Left lobe of liver (tissue), 2 donors: ENCODE measurements at places on chromosomes 6 and 20.

- DNase-seq, result no peak
Measured at GRCh38 chr20:44471481-44471882, 4.2 kb upstream of the TTPAL start.

GRCh38 chr6:38213251-38213658 lies 393.7 kb downstream of the ZFAND3 start:
- no peak for DNase-seq

DNA sequence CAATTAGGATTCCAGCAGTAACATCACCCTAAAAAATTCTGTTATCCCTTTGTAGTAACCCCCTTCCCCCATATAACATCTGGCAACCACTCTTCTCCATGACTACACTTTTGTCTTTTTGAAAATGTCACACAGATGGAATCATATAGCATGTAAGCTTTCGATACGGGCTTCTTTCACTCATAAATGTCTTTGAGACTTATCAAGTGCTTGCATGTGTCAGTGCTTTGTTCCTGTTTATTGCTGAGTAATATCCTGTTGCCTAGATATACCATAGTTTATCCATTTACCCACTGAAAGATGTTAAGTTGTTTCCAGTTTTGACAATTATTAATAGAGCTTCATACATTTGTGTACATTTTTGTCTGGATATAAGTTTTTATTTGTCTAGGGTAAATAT lies 10.4 kb upstream of the SNPH start:
- no peak for DNase-seq

GRCh38 chr6:100381111-100381510 lies 83.6 kb downstream of the SIM1 start:
- DNase-seq, result no peak

- no peak for DNase-seq
Measured at GRCh38 chr20:57600320-57601210, 19.7 kb downstream of the ZBP1 start.

- no peak for DNase-seq
Measured at GRCh38 chr6:53805725-53806124, 10.9 kb downstream of the LRRC1 start.

DNA sequence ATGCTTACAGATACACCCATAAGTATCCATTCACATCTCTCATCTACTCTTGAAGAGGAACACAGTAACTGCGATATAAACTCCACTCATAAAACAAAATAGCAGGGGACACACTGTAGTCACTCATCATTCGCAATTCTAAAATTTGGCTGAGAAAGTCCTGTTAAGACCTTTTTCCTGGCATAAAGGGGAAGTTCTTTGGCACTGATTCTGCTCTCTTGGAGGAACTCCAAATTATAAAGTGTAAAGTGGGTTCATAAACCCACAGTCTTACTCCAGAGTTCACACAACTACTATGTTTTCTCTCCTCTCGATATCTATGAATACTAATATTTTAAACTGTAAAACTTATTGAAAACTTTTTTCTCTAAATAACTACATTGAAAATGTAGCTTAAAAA lies 80.6 kb downstream of the ADGB start:
- no peak for DNase-seq

DNA sequence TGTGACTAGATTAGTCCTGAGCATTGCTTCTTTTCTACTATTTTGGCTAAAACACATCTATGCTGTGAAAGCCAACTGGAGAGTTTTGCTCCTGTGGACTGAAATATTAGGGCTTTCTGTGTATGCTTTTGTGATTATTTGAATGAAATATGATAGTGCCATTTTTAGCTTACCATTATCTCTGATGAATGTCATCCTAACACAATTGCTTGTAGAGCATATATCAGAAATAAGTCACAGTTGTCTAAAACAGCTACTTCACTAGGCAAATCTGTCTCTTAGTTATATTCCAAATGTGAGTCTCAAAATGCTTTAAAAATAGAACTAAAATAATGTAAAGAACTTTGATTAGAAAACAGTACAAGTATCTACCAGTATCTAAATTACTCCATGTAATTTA lies 401.4 kb upstream of the PTCHD4 start:
- no peak for DNase-seq
